ENCODE measurements at places on chromosomes 6 and 20. TPM values are rescaled to one million over a fixed set of nuclear protein-coding genes. Genes with fewer than 3 reads are reported as not detected.
A peak's percentile ranks its signal among the peaks of the same experiment; 100 is the strongest.

- DNase-seq = no peak
- H3K4me3 ChIP-seq = no peak overlapping the region
Measured at GRCh38 chr6:75608956-75609533, 7.4 kb downstream of the SENP6 start.

GRCh38 chr20:371755-372542 lies 8.6 kb upstream of the TRIB3 start:
- no peak overlapping the region for H3K27ac ChIP-seq
- peak; percentile 77 for DNase-seq
- H3K36me3 ChIP-seq = no peaks in the 10 kb centered on the region

- no peak for DNase-seq
- H3K27me3 ChIP-seq = no peaks in the 10 kb centered on the region
- H3K4me1 ChIP-seq = no peaks in the 10 kb centered on the region
- H3K36me3 ChIP-seq = peaks cover 8% of the 10 kb centered on the region
- no peak overlapping the region for H3K4me3 ChIP-seq
Measured at GRCh38 chr20:20513720-20514119, 145.8 kb downstream of the INSM1 start.

- H3K4me3 ChIP-seq = no peak overlapping the region
- H3K4me1 ChIP-seq = no peaks in the 10 kb centered on the region
- H3K36me3 ChIP-seq = no peaks in the 10 kb centered on the region
Measured at GRCh38 chr6:119027465-119027864, 51.0 kb downstream of the FAM184A start.

GRCh38 chr6:6859105-6859504 lies 248.7 kb upstream of the RREB1 start:
- H3K36me3 ChIP-seq = no peaks in the 10 kb centered on the region
- H3K4me1 ChIP-seq = no peaks in the 10 kb centered on the region
- H3K27me3 ChIP-seq = no peaks in the 10 kb centered on the region
- DNase-seq = no peak

DNA sequence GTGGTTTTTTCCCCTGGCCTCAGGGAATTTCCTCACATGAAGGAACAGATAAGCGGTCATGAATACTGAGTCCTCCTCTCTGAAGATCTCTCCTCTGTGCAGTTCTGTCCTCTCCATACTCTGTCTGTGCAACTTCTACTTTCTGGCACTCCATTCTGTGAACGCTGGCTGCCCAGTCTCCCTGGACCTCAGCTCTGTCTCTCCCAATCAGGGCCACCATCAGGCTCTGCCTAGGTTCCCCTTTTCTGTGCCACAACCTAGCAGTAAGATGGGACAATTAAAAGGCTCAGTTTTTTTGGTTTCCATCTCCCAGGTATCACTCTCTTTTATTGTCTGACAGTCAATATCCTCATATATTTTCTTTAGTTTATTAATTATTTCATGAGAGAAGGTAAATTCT lies 4.8 kb upstream of the ADGB start:
- DNase-seq = no peak
- H3K36me3 ChIP-seq = no peaks in the 10 kb centered on the region
- no peak overlapping the region for H3K27ac ChIP-seq
- H3K4me3 ChIP-seq = no peak overlapping the region
- H3K27me3 ChIP-seq = no peaks in the 10 kb centered on the region

DNA sequence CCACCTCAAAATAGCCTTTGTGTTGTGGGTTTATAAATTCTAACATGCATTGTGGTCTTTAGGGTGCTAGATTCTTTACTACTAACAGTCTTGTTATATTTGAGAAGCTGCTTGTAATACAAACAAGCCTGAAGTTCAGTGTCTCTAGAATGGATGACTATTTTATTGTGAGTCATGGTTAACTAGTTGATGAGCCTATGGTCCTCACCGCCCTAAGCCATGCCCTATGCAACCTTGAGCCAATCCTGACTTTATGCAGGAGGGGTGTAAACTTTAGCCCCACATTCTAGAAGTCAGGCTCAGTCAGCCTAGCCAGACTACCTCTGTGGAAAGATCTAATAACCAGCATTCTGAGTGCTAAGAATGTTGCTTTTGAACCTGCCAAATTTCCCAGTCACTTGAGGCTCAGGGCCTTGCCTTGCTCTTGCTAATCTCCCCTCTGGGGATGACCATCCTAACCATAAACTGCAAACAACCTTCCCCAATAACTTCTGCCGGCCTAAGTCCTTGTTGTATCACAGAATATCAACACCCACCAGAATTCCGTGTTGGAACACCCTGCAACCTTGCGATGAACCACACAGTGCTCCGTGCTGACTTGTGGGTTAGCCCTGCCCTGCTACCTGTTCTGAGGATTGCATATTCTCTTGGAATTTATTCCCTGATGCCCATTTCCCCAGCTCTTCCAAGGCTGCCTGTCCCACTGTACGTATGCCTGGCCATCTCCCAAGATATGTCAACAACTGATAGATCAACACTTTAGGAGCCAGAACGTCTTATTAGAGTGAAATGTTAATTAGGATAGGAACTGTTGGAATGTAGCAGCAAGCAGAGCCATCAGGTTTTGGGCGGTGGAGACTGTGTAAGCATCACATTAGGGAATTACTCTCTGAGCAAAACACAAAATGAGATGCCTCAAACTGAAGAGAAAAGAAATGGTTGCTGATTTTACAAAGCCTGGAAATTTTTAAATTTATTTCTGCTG lies 71.7 kb upstream of the CEP85L start:
- no peak overlapping the region for H3K4me3 ChIP-seq
- H3K4me1 ChIP-seq = no peaks in the 10 kb centered on the region
- H3K27me3 ChIP-seq = no peaks in the 10 kb centered on the region
- H3K36me3 ChIP-seq = no peaks in the 10 kb centered on the region
- no peak overlapping the region for H3K27ac ChIP-seq

GRCh38 chr6:33377171-33377570 lies 14.5 kb upstream of the KIFC1 start:
- peak overlapping the region; percentile 71 for H3K27ac ChIP-seq
- no peak overlapping the region for H3K4me3 ChIP-seq
- H3K36me3 ChIP-seq = no peaks in the 10 kb centered on the region
- H3K4me1 ChIP-seq = peaks cover 24% of the 10 kb centered on the region
- H3K27me3 ChIP-seq = no peaks in the 10 kb centered on the region

The MCHR2 gene
- 0.33 TPM for total RNA-seq

The FAM229B gene
- total RNA-seq = 13.8 TPM

The PAK5 gene
- total RNA-seq = 0.16 TPM

The ADGRF4 gene
- 0.28 TPM for total RNA-seq
